ENCODE measurements at places on chromosomes 2 and 18.

DNA sequence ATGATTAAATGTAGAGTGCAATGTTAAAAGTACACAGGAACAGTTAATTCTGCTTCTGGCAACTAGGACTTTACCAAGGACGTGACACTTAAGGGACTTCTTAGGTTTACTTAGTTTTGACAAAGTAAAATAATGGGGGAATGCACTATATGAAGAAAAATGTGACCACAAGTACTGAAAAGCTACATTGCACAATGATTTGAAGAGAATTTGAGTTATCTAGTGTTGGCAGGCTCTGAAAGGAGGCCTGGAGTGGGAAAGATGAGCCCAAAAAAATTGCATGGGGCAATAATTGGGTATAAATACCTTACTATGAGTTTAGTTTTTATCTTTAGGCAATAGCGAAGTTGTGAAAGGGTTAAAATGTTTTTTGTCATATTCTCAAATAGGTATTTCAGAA, 173.7 kb downstream of the DOK6 start:
- DNase-seq = no peak

DNA sequence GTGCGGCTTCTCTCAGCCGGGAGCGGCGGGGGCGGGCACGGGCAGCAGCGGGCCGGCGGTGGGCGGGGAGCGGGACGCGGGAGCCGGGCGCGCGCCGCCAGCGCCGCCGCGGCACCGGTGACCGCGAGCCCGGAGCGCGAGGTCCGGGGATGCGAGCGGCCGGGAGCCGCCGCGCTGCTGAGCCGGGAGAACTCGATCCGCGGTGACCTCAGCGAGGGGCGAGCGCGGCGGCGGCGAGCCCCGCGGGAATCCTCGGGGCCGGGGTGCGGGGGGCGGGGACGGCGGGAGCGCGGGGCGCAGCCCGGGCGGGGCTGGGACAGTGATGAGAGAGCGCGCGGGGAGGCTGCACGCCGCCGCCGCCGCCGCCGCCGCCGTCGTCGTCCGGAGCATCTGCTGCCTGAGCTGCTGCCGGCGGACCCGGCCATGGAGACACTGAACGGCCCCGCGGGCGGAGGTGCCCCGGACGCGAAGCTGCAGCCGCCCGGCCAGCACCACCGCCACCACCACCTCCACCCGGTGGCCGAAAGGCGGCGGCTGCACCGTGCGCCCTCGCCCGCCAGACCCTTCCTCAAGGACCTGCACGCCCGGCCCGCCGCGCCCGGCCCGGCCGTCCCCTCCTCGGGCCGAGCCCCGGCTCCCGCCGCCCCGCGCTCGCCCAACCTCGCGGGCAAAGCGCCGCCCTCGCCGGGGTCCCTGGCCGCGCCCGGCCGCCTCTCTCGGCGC, at the start of gene MTCL1:
TSS of gene MTCL1 (plus strand) at position 319 of the 723 bp plus-strand sequence. CDS start at position 424, 105 bp downstream.
- DNase-seq = no peak

DNA sequence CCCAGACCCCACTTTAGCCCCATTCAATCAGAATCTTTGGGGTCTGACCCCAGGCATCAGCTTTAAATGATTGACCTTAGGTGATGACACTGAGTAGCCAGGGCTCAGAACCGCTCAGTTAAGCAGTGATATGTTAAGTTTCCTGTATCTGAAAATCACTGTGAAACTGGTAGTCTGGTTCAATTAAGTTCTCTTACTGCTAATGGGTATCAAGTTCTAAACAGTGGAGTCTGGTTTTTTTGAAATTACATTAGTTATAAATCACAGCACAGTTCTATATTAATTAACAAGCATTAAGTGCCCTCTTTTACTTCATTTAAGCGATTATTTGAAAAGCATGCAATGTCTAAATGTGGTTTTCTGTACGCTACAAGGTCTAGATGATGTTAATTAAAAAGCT, 117.9 kb downstream of the HAUS1 start:
- no peak for DNase-seq

DNA sequence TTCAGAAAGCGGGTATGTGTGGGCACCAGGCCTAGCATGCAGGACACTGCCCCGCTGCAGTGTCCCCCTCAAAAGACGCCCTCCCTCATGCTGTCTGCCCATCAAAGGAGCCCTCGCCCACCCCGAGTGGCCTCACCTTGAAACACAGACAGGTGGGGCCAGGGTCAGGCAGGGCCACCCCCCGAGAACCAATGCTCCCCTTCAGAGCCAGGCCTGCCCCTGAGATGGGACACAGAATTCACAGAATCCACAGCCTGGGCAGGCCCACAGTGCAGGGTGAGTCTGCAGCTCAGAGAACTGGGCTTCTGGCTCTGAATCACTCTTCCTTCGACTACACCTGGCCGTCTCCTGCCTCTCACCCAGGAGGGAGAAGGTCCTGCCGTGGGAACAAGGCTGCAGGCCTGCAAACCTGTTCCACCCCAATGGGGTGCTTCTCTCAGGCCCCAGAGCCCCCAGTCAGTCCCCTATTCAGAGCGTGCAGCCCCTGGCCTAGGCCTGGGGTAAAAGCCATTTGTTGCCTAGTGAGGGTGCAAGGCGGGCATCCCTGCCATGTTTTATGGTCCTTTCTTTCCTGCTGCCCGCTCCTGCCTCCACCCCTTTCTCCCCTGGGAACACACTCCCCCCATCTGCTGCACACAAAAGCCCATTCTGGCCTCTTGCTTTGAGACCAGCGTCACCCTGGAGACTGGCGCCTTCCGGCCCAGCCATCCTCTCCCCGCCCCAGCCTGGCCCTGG, 11.3 kb upstream of the ARHGEF4 start:
- DNase-seq = no peak

DNA sequence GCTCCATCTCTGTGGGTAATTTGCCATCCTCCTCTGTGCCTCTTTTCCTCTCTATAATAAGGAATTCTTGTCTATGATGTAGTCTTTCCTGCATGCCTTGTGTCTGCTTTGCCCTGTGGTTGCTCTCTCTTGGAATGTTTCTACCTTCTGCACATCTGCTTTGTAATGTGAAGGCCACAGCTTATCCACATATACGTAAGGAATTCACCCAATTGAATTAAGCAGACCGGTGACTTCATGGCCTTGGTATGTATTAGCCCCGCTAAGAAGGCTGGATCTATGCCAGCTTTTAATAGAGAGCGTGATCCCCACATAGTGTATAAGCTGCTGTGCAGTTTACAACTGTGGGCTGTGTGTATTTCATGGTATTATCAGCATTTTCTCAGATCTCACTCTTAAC, 274.7 kb downstream of the RNF144A start:
- no peak for DNase-seq

Measured in activated CD8-positive, alpha-beta memory T cell treated with anti-CD3 and anti-CD28 coated beads, Interleukin-2, amount 10 ng/mL, durations not matched to agents 7 days and 5 days (primary cell).